Activated T-helper 1 cell treated with anti-CD3 and anti-CD28 coated beads, Interleukin-12 subunit alpha, Interleukin-12 subunit beta, Interleukin-2, Interleukin-4 antibody, amounts not matched to agents 30 ng/mL and 10 ng/mL and 1 ng/mL, durations not matched to agents 14 hours and 24 hours and 36 hours (primary cell): ENCODE measurements at places on chromosomes 5 and 9. TPM values are rescaled to one million over a fixed set of nuclear protein-coding genes. Genes with fewer than 3 reads are reported as not detected.

GRCh38 chr5:129971714-129972113 is 67.4 kb downstream of the CHSY3 start:
- no peak overlapping the region for H3K27ac ChIP-seq
- H3K4me3 ChIP-seq = no peak overlapping the region
- H3K4me1 ChIP-seq = no peaks in the 10 kb centered on the region
- no peaks in the 10 kb centered on the region for H3K27me3 ChIP-seq

TIMD4 gene
- total RNA-seq = 24.5 and 27.3 TPM in 2 replicates

GABRG2 gene
- not detected in 2 replicates for total RNA-seq

DNA sequence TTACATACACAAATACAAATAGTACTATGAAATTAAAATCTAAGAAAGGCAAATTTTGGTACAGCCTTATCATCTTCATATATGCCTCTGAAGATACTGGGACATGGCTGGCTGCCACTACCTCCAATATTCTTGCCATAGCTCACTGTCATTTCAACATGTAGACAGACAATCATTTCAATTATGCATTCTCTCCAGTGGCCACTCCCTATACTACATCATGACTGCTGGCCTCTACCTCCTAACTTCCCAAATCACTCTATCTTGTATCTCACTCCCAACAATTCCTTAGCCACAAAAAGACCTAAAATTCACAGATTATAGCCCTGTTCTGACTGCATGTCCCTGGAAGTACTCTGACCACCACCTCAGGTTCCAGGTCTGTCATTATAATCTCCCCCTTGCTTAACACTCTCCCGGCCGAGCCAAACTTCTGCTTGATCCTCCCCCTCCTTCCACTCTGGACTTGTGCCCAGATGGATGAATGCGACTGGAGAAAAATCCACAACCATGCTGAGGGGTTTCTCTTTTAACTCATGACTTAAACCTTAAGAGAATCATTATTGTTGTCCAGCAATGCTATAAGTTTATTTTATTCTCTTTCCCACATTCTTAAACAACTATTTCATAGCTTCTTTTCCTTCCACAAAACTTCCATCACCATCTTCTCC is 225.3 kb upstream of the TLE4 start:
- H3K4me3 ChIP-seq = no peak overlapping the region
- H3K4me1 ChIP-seq = no peaks in the 10 kb centered on the region
- H3K36me3 ChIP-seq = no peaks in the 10 kb centered on the region
- no peaks in the 10 kb centered on the region for H3K27me3 ChIP-seq
- H3K27ac ChIP-seq = no peak overlapping the region

PCDHGA5 gene
- total RNA-seq = 0.24 and 0.31 TPM in 2 replicates

DNA sequence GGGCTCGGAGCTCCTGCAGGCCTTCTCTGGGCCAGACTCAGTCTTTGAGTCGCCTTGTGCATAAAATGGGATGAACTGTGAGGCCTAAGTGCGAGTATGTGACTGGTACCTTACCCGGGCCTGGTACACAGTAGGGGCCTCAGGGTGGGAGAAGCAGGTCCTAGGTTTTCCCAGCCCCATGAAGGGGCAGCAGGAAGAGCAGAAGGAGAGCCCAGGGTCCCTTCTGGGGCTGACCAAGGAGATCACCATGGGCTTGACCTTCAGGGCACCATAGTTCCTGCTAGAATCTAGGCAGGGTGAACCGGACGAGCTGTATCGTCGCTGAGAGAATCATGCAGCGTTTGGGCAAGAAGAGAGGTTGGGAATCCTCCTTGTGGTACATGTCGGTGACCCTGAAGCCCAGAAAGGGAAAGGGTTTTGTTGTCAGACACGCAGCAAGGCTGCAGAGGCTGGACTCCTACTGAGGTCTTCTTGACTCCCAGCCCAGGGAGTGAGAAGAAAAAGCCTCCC is 373 bp upstream of the PHYKPL start:
- no peak for DNase-seq
- peak overlapping the region; percentile 86 for H3K27ac ChIP-seq
- peaks cover 33% of the 10 kb centered on the region for H3K36me3 ChIP-seq

CTSL gene
- 1.5 and 2.5 TPM in 2 replicates for total RNA-seq

GRCh38 chr9:89986190-89986589 is 381.4 kb downstream of the GADD45G start:
- peaks cover 11% of the 10 kb centered on the region for H3K36me3 ChIP-seq
- no peak for DNase-seq
- H3K4me3 ChIP-seq = peak overlapping the region; percentile 8
- peaks cover 67% of the 10 kb centered on the region for H3K4me1 ChIP-seq
- H3K27me3 ChIP-seq = no peaks in the 10 kb centered on the region

DNA sequence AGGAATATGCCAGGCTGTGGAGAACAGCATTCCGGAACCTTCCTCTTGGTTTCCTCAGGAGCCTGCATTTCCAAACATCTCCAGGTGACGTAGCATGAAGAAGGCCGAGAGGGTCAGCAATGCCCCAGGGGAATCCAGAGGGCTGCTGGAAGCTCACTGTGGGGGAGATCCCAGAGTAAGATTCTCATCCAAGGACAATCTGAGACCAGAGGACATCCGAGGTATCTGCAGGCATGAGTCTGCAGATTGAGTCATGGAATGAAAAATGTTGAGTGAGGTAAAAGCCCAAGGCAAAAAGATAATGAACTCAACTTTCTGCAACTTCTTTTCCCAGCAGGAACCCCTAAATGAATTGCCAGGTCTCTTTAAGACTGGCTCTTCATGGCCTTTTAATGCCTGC is 73.5 kb downstream of the KIF4B start:
- no peaks in the 10 kb centered on the region for H3K36me3 ChIP-seq
- peaks cover 8% of the 10 kb centered on the region for H3K27me3 ChIP-seq
- no peaks in the 10 kb centered on the region for H3K4me1 ChIP-seq
- H3K27ac ChIP-seq = no peak overlapping the region

DNA sequence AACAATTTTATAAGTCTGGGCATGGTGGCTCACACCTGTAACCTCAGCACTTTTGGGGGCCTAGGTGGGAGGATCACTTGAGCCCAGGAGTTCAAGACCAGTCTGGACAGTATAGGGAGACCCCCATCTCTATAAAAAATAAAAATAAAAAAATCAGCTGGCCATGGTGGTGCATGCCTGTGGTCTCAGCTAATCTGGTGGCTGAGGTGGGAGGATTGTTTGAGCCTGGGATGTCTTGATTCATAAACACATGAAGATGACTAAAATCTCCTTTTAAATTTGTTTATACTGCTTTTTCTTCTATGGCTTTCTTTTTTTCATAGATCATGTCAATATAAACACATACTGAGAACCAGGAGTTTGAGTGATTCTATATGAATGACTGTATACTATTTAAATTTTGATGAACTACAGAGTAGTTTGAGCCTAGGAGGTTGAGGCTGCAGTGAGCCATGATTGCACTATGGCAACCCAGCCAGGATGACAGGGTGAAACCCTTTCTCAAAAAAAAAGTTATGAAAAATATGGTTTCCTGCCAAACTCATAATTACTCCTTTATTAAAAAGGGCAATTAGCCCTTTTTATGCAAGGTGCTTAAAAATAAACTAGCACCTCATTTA is 14.2 kb downstream of the RIC1 start:
- no peak overlapping the region for H3K27ac ChIP-seq
- H3K27me3 ChIP-seq = no peaks in the 10 kb centered on the region
- DNase-seq = no peak
- peaks cover 17% of the 10 kb centered on the region for H3K4me1 ChIP-seq
- H3K4me3 ChIP-seq = no peak overlapping the region

DNA sequence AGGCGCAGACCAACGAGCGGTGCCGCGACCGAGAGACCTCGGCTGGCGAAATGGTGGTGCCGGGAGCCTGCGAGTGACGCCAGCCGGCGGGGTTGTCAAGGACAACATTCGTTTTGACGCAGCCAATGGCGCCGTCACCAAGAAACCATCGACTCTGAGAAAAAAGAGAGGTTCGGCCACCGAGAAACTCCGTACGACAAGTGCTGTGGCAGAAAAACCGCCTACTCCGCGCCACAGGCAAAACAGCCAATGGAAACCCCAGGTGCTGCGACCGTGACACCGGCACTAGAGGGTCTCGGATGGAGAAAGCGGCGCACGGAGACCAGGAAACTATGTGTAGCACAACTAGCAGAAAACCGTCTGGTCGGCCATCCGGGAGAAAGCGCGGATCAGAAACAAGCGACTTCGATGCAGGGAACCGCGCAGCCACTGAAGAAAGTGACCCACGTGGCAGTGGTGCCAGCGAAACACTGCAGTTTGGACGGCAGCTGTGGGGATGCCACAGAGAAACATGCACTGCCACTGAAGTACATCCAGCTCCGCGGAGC is 88.8 kb downstream of the ANXA2R start:
- H3K4me1 ChIP-seq = peaks cover 37% of the 10 kb centered on the region
- peak overlapping the region; percentile 97 for H3K27ac ChIP-seq
- peaks cover 6% of the 10 kb centered on the region for H3K27me3 ChIP-seq
- H3K36me3 ChIP-seq = peaks cover 9% of the 10 kb centered on the region
- DNase-seq = peak; percentile 72

DNA sequence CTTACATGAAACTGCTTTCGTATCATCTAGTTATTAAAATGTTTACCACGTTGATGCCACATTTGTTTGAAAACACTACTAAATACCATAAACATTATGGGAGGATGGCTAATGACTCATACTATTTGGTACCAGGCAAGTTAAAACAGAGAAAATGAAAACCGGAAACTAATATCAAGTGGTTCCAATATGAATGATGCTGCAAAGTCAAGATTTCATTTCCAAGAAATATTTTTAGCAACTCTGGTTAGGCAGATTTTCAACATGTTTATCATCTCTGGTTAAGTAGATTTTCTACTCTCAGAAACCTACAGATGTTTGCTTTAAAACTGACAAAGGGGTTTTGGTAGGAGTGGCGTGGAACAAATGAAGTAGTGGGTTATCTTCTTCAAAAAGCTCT is 4.9 kb upstream of the F2R start:
- peaks cover 19% of the 10 kb centered on the region for H3K27me3 ChIP-seq
- H3K36me3 ChIP-seq = peaks cover 11% of the 10 kb centered on the region
- H3K27ac ChIP-seq = peak overlapping the region; percentile 57
- DNase-seq = no peak

DNA sequence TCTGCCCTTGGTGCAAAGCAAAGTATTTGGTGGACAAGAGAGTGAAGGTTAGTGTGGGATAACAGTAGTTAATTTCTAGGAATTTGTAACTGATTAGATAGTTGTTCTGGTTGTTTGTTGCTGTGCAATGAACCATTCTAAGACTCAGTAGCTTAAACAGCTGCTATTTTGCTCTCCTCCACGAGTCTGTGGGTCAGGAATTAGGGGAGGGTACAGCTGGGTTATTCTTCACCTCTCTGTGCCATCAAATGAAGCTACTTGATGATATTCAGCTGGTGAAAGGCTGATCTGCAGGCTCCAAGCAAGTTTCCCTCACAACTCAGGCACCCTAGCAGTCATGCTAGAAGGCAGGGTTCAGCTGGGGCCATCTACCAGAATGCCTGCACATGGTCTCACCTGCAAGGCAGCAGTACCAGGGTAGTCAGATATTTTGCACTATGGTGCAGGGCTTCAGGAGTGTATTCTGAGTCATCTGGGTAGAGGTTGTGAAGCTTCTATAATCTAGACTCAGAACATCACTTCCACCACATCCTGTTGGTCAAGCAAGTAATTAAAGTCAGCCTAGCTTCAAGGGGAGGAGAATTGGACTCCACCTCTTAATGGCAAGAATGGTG is 159.5 kb upstream of the SLC28A3 start:
- no peak for DNase-seq
- no peak overlapping the region for H3K4me3 ChIP-seq
- no peaks in the 10 kb centered on the region for H3K4me1 ChIP-seq
- peaks cover 5% of the 10 kb centered on the region for H3K27me3 ChIP-seq

FOXD4L4 gene
- total RNA-seq = 0.10 and 0.23 TPM in 2 replicates

LCN15 gene
- total RNA-seq = not detected in 2 replicates

DNA sequence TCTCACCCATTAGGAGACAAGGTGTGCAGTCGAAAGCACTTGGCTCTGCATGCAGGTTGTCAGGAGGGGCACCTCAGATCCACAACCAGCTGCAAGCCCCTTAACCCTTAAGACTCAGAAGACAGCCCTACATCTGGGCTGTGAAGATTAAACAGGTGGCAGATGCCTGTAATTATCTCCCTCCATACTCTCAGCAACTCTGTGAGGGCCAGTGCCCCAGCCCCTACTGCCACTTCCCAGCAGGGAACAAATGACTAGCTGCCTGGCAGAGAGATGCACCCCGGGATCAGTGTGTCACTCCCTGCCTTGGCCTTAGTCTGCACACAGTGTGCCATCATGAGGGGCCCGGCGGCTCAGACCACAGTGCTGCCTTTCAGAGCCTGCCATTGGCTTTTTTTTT is 42.0 kb downstream of the CRB2 start:
- H3K36me3 ChIP-seq = no peaks in the 10 kb centered on the region
- H3K27ac ChIP-seq = no peak overlapping the region
- no peak overlapping the region for H3K4me3 ChIP-seq
- H3K27me3 ChIP-seq = no peaks in the 10 kb centered on the region
- no peak for DNase-seq

DNA sequence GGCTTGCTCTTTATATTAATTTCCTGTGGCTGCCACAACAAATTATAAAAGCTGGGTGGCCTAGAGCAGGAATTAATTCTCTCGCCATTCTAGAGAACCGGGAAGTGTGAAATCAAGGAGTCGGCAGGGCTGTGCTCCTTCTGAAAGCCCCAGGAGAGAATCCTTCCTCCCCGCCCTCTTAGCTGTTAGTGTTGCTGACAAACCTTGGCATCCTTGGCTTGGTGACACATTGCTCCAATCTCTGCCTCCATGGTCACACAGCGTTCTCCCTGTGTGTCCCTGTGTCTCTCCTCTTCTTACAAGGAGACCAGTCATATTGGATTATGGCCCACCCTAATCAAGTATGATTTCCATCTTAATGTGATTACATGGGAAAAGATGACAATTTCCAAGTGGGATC is 55.9 kb upstream of the NEURL1B start:
- peaks cover 6% of the 10 kb centered on the region for H3K27me3 ChIP-seq
- H3K4me3 ChIP-seq = no peak overlapping the region
- H3K27ac ChIP-seq = no peak overlapping the region
- H3K4me1 ChIP-seq = no peaks in the 10 kb centered on the region
- DNase-seq = no peak

CCL27 gene
- total RNA-seq = 0.62 TPM in 1 of 2 replicates, not detected in the other

DNA sequence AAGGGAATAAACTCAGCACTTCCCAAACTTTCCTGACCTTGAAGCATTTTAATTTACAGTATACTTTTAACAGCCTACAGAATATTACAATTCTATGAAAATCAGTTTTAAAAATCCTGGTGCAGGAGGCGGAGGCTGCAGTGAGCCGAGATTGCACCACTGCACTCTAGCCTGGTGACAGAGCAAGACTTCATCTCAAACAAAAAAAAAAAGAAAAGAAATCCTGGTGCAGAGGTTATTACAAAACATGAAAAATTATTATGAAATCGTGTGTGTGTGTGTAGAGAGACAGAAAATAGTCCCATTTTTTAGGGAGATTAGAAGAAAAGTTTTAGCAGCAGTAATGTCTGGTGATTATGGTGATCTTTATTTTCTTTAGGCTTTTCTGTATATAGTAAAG is 26.9 kb downstream of the GOLPH3 start:
- H3K4me1 ChIP-seq = peaks cover 31% of the 10 kb centered on the region
- H3K36me3 ChIP-seq = peaks cover 22% of the 10 kb centered on the region
- H3K27ac ChIP-seq = no peak overlapping the region
- no peak overlapping the region for H3K4me3 ChIP-seq
- no peak for DNase-seq
